Fibroblast of skin of left quadriceps (primary cell): ENCODE measurements at places on chromosomes 13 and 19.

- DNase-seq = no peak
Observed at GRCh38 chr19:33303791-33304345, 1.5 kb upstream of the CEBPA start.

- DNase-seq = no peak
Observed at GRCh38 chr13:27481766-27482165, 31.4 kb upstream of the MTIF3 start.

GRCh38 chr13:98556968-98557631 lies 19.8 kb downstream of the STK24 start:
- no peak for DNase-seq

GRCh38 chr19:51317376-51317775 lies 5.9 kb downstream of the IGLON5 start:
- no peak for DNase-seq

DNA sequence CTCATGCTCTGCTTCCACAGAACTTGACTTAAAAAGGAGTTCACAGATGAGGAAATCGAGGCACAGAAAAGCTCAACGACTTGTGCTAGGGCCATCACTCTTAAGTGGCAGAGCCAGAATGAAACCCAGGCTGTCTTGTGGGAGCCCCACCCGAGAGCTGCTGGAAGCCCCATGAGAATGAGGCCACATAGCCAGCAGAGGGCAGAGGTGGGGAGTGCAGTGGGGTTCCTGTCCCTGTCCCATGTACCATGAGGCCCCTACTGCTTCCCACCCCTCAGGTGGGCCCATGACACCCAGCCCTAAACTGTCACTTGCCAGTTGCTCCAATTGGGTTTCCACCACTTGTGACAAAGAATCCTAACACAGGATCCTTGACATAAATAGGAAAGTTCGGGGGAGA lies 175.9 kb downstream of the IRS2 start:
- no peak for DNase-seq

GRCh38 chr19:19406878-19407632 lies 1.6 kb downstream of the GATAD2A start:
- DNase-seq = no peak

- DNase-seq = no peak
Observed at GRCh38 chr19:5805462-5806132, 730 bp downstream of the NRTN start.

DNA sequence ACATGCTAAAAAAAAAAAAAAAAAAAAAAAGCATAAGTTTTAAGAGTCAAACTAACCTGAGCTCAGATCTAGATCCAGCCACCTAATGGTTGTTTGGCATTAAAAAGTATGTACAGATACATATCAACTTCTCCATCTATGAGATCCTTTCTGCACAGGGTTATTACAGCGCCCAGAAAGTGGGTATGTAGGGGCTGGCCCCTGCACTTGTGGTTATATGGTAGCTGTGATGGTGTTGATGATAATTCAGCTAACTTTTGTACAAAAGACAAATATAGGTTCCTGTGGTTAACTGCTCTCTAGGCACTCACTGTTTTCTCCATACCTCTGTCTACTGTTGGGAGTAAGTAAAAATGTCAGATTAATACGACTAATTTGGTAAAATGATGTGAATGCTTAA lies 81.7 kb downstream of the TNFRSF19 start:
- no peak for DNase-seq

GRCh38 chr13:24997367-24997967 lies 98.5 kb upstream of the PABPC3 start:
- no peak for DNase-seq

DNA sequence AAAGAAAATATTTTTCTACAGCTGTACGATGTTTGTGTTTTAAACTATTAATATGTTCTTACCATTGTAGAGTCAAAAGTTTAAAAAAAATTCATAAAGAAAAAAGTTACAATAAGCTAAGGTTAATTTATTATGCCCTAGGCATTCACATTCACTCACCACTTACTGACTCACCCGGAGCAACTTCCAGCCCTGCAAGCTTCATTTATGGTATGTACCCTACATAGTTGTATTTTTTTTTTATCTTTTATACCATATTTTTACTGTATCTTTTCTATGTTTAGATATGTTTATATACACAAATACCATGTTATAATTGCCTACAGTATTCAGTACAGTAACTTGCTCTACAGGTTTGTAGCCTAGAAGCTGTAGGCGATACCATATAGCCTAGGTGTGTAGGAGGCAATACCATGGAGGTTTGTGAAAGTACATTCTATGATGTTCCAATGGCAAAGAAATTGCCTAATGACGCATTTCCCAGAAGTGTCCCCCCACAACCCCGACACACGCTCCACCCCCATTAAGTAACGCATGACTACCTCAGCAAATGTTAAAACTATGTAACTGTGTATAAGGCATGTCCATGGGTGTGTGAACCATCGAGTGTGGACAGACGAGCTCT lies 60.4 kb downstream of the SLITRK6 start:
- peak; percentile 5 for DNase-seq

DNA sequence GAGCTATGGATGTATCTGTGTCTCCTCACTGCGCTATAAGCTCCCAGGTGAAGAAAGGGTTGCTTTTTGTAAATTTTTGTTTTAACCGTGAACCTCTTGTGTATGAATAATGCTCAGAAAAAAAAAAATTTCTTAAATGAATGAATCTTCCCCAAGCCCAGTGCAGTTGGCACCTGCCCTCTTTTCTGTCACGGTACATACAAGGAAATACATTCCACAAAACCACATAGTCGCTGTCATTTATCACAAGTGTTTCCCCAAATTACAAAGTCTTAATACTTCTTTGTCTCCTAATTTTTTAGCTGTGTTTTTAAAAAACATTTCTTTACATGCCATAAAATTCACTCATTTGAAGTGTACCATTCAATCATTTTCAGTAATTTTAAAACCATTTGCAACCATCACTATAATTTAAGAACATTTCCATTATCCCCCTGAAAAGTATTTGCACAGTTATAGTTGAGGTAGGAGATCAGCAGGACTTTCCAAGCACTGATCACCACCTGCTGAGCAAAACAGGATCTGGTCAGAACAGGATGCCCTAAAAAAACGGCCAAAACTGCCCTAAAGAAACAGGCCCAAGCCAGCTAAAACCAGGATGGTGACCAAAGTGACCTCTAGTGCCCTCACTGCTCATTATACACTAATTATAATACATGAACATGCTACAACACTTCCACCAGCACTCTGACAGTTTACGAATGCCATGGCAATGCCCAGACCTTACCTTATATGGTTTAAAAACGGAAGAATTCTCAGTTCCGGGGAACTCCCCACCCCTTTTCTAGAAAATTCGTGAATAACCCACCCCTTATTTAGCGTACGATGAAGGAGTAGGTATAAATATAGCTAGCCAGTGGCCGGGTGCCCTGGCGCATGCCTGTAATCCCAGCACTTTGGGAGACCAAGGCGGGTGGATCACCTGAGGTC lies 1.3 kb upstream of the TEX30 start:
- no peak for DNase-seq

DNA sequence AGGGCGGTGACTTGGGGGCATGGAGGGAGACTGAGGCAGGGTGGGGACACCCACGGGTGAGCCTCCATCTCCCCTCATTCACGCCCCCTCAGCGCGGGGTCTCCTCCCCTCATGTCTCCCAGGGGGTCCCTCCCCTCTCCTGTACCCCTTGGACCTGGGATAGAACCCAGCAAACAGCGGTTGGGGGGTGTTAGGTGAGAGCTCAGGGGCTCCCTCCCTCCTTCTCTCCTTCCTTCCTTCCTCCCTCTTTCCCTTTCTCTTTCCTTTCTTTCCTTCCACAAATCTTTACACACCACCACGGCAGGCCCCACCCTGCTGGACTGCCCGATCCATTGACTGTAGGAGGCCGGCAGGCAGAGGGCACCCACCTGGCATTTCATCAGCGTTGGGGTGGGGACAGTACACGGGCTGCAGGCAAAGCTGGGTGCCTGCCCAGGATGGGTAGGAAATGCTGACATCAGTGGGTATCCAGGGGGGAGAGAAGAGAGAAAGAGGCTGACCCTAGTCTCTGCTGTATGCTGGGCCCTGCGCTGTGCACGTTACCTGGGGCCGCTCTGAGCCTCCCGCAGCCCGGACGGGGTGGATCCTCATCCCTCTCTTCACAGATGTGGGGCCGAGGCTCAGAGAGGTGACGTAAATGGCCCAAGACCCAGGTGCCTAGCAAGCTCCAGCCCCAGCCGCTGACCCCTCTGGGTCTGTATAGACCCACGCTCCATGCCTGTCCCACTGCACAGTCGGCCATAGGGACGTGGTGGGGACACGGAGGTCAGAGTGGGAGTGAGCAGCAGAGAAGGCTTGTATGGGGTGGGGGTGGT lies 3.5 kb downstream of the SSC5D start:
- no peak for DNase-seq

DNA sequence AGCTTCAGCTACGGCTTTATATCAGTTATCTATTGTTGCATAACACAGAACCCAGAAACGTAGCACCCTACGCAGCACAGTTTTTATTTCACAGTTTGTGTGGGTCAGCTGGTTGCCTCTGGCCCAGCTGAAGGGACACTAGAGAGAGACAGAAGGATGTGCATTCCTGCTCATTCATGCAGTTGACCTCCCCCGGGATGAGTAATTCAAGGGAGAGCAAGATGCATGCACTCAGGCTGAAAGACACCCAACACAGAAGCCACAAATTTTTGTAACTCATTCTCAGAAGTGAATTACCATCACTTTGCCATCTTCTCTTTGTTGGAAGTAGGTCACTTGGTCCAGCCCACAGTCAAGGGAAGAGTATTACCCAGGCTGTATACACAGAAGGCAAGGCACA lies 89.5 kb downstream of the EFNB2 start:
- DNase-seq = peak; percentile 16

DNA sequence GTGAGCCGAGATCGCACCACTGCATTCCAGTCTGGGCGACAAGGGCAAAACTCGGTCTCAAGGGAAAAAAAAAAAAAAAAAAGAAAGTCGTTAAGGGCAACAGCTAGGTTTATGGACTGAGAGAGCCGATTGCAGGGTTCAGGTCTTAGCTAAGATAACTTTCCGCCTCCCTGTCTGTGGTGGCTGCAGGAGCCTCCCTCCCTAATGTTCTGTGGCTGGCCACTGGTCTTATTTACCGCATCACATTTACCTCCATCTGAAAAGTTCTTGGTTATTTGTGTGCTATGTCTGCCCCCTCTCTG lies 722 bp upstream of the CRTC1 start:
- no peak for DNase-seq

DNA sequence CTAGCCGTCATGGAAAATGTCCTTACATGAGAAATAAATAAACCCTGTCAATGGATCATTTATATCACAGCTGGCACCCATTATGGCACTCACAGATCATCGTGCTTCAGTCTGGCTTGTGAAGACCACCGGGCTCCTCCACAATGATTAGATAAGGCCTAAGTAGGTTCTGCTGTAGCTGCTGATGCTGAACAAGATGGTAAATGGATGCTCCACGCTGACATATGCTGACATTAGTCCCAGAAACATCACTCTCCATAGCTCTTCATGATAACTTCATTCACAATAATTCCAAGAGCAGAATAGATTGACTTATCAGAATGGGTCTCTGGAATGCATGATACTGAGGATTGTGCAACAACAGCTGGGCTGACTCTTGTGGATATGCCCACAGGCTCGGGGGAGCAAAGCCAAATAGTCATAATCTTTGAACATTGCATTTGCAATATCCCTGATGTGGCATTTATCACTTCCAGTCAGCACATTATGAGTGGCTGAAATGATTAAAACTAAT lies 63.8 kb upstream of the RXFP2 start:
- DNase-seq = peak; percentile 20

DNA sequence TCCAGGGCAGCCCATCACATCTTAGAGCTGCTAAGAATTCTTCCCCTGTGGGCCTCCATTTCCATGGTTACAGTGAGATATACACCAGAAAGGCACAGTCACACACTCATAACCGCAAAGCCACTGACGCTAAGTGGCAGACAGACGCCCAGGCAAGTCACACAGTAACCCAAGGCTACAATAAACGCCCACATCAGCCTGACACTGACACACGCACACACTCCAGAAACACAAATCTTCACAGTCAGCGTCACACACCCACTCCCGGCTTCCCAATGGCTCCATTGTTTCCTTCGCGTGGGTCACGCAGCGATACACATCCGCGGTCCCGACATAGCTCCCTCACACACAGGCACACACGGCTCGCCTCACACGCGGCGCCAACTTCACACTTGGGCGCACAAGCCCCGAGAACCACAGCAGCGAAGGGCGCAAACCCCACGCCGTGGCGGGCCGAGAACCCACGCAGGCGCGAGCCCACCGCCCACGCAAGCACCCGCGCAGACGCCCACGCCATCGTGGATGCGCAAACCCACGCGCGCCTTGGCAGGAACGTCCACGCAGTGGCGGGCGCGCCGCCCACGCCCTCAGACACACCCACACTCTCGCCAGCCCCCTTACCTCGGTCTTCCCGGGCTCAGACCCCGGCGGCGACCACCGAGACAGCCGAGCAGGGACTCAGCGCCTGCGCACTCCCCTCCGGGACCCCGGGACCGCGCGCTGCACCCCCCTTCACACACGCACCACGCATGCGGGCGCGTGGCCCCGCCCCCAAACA lies at the start of gene ZNF667:
ZNF667 (minus strand) TSS at position 695 of the 778 bp plus-strand sequence. CDS start 14,975 bp downstream, outside the sequence.
- DNase-seq = no peak

- no peak for DNase-seq
Observed at GRCh38 chr13:114315074-114315785, 927 bp downstream of the CHAMP1 start.

- DNase-seq = no peak
Observed at GRCh38 chr13:114089751-114090400, 42.5 kb downstream of the RASA3 start.

- no peak for DNase-seq
Observed at GRCh38 chr19:4322942-4323665, 15.5 kb downstream of the STAP2 start.

GRCh38 chr13:28047757-28048388 lies 52.5 kb downstream of the FLT3 start:
- DNase-seq = no peak

GRCh38 chr13:102869948-102870676 lies 24.3 kb downstream of the ERCC5 start:
- no peak for DNase-seq

GRCh38 chr19:30079200-30079599 lies 137.2 kb downstream of the URI1 start:
- DNase-seq = no peak

DNA sequence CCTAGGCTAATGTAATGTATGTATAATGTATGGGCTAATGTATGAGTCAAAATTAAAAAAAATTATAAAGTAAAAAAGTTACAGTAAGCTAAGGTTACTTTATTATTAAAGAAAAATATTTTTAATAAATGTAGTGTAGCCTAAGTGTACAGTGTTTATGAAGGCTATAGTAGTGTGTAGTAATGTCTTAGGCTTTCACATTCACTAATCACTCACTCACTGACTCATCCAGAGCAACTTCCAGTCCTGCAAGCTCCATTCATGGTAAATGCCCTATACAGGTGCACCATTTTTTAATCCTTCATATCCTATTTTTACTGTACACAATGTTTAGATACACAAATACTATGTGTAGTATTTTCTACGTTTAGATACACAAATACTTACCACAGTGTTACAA lies 1.8 kb upstream of the TMEM272 start:
- DNase-seq = no peak

GRCh38 chr13:105608104-105608503 lies 927.4 kb downstream of the EFNB2 start:
- DNase-seq = no peak
